Right lobe of liver (tissue), 6 donors: ENCODE measurements at places on chromosomes 6 and 20. TPM values are rescaled to one million over a fixed set of nuclear protein-coding genes. Genes with fewer than 3 reads are reported as not detected.

GRCh38 chr6:68633972-68634725, 933 bp upstream of the ADGRB3 start:
- no peak for DNase-seq
- H3K27me3 ChIP-seq = peaks cover 17% of the 10 kb centered on the region
- H3K4me3 ChIP-seq = peak overlapping the region; percentile 60

MUCL3 gene
- total RNA-seq = not detected

DNA sequence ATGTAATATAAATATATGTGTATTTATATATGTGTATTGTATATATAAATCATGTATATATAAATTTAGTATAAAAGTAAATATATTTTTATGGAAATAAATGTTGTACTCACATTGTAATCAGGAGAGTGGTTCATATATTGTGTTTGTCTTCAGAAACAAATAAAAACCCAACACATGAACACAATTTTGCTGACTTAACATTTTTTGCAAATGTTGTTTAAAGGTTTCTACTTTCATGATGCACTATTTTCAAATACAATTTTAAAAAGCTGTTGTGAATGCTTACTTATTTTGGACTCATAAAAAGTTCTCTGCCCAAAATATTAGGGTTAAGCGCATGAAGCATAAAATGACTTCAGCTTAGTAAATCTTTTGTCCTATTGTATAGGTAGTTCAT, 24.0 kb upstream of the PHF3 start:
- H3K4me1 ChIP-seq = no peaks in the 10 kb centered on the region
- no peak for DNase-seq
- H3K27ac ChIP-seq = no peak overlapping the region
- no peak overlapping the region for H3K4me3 ChIP-seq

AHCY gene
- total RNA-seq = 101 TPM

GRCh38 chr20:34817072-34817471, 8.4 kb downstream of the NCOA6 start:
- no peaks in the 10 kb centered on the region for H3K36me3 ChIP-seq
- H3K4me3 ChIP-seq = no peak overlapping the region
- H3K27me3 ChIP-seq = no peaks in the 10 kb centered on the region
- no peak for DNase-seq

DNA sequence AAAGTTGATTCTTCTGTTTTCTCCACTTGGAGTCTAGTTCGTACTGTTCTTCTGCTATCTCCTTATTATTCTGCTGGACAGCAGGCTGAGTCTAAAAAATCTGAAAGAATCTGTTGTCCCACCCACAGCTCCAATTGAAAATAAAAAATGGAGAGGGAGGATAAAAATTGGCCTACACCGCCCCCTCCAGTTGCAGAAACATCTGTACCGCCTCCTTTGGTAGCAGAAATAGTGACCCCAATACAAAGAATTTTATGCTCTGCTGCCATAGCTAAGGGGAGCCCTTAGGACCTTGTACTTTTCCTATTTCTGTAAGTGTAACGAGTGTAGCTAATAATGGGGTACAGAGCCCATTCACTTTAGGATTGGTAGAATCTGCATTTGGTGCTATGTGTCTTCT, 4.9 kb upstream of the FKBP1A start:
- H3K27me3 ChIP-seq = no peaks in the 10 kb centered on the region
- DNase-seq = no peak
- no peaks in the 10 kb centered on the region for H3K36me3 ChIP-seq
- H3K4me1 ChIP-seq = peaks cover 4% of the 10 kb centered on the region

DNA sequence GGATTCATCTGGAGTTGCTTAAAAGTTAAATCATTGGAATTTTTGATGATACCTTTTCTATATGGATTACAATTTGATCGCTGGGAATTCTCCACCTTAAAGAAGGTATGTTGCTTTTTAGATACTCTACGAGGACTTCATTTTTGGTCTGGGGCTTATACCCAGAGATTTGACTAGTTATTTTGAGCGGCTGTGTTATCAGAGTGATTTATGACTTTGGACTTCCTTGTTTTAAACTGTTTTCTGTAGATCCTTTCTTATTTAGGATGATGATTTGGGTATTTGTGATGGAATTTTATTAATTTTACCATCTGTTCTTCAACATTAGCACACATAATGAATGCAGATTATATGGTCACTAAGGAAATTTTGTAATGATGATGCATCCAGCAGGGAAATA, 75.2 kb downstream of the SOX4 start:
- DNase-seq = no peak
- no peaks in the 10 kb centered on the region for H3K27me3 ChIP-seq
- H3K4me1 ChIP-seq = no peaks in the 10 kb centered on the region

EEF1A2 gene
- 0.22 TPM for total RNA-seq

GRCh38 chr6:110581679-110582078, 105.3 kb upstream of the SLC22A16 start:
- no peak overlapping the region for H3K27ac ChIP-seq
- no peaks in the 10 kb centered on the region for H3K4me1 ChIP-seq
- no peaks in the 10 kb centered on the region for H3K36me3 ChIP-seq
- DNase-seq = no peak
- H3K27me3 ChIP-seq = no peaks in the 10 kb centered on the region

GRCh38 chr20:4710106-4710475, 11.6 kb upstream of the PRND start:
- DNase-seq = no peak
- no peaks in the 10 kb centered on the region for H3K36me3 ChIP-seq
- H3K27ac ChIP-seq = no peak overlapping the region
- H3K4me1 ChIP-seq = no peaks in the 10 kb centered on the region

DNA sequence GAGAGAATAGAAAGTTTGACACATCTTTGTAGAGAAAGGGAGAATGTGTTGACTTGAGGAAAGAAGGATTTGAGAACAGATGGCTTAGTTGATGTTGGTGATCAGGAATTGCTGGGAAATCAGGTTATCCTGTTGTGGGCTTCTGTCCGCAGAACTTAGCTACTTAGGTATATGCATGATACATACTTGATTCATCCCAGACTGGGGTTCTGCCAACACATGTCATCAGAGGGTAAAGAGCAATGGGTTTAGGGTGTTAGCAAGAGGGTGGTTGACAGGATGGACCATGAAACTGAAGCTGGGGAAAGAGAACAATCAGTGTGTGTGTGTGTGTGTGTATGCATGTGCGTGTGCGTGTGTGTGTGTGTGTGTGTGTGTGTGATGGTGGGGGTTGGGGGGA, 50.6 kb upstream of the NELFCD start:
- no peaks in the 10 kb centered on the region for H3K36me3 ChIP-seq
- H3K27ac ChIP-seq = no peak overlapping the region
- no peak for DNase-seq
- no peaks in the 10 kb centered on the region for H3K27me3 ChIP-seq
- no peaks in the 10 kb centered on the region for H3K4me1 ChIP-seq
- H3K4me3 ChIP-seq = no peak overlapping the region

FLRT3 gene
- total RNA-seq = 9.3 TPM

DNA sequence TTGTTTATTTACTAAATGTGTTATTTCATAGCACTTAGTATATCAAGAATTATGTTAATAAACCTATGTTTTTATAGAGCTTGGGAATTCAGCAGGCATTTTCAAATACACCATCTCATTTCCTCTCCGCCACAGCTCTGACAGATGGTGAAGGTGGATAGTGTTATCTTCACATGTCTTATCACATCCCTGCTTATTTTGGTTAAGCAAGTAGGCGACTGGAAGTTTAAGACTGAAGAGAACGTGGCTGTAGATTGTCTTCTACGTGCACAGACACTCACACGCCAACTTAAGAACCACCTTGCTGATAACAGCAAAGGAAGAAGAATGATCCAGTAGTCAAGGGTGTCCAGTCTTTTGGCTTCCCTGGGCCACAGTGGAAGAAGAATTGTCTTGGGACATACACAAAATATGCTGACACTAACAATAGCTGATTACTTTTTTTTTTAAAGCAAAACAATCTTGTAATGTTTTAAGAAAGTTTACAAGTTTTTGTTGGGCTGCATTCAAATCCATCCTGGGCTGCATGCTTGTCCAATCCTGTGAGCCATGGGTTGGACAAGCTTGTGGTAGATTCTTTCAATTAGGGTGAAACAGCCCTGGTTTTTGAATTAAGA, 43.3 kb upstream of the SCGN start:
- H3K4me1 ChIP-seq = no peaks in the 10 kb centered on the region
- no peaks in the 10 kb centered on the region for H3K36me3 ChIP-seq
- no peak overlapping the region for H3K27ac ChIP-seq
- DNase-seq = no peak
- no peaks in the 10 kb centered on the region for H3K27me3 ChIP-seq
- H3K4me3 ChIP-seq = no peak overlapping the region

DNA sequence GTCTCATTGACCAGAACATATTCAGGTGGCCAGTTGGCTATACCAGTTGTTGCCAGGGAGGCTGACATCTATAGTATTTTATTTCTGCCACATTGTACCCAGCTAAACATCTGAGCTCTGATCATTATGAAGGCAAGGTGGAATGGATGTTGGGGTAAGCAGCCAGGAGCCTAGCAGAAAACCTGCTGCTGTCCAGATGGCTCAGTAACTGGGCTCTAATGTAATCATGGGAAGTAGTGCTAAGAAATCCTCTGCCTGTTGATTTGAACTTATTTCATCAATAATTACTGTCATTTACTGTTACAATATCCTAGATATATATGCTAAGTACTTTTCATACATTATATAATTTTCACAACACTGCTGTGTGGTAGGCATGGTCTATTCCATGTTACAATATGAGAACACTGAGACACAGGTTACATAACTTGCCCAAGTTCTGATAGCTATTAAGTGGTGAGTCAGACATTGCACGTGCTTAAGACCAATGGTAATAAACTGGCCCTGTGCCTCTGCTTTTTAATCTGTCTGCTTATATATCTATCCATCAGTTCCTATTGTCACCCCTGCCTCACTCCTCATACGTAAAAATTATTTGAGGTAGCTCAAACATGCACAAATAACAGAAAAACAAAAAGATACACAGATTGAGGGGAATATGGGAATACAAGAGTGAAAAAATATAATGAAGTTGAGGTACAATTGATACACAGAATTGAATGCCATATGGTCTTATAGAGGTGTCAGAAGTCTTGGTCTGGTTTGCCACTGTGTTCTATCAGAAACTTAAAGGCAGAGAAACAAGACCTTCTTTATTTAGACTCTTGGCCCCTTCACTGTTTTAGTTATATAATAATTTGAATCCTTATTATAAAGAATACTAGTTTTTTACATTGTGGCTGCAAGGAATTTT, 25.2 kb downstream of the TBPL1 start:
- no peaks in the 10 kb centered on the region for H3K27me3 ChIP-seq
- H3K27ac ChIP-seq = no peak overlapping the region
- DNase-seq = no peak

- H3K27me3 ChIP-seq = no peaks in the 10 kb centered on the region
- peaks cover 8% of the 10 kb centered on the region for H3K4me1 ChIP-seq
These were observed 6.5 kb downstream of the ELOVL5 start for GRCh38 chr6:53342217-53342616.

GRCh38 chr6:6891125-6891721, 216.5 kb upstream of the RREB1 start:
- H3K4me1 ChIP-seq = no peaks in the 10 kb centered on the region
- no peak overlapping the region for H3K4me3 ChIP-seq
- no peaks in the 10 kb centered on the region for H3K27me3 ChIP-seq
- no peak for DNase-seq
- H3K27ac ChIP-seq = no peak overlapping the region
